Stimulated activated CD4-positive, alpha-beta T cell treated with anti-CD3 and anti-CD28 coated beads, Interleukin-4, amount 100 ng/mL, for 48 hours (primary cell): ENCODE measurements at places on chromosomes 7 and 10.

- no peak for DNase-seq
These were observed 60.7 kb downstream of the EXOC4 start for GRCh38 chr7:133313575-133313974.

DNA sequence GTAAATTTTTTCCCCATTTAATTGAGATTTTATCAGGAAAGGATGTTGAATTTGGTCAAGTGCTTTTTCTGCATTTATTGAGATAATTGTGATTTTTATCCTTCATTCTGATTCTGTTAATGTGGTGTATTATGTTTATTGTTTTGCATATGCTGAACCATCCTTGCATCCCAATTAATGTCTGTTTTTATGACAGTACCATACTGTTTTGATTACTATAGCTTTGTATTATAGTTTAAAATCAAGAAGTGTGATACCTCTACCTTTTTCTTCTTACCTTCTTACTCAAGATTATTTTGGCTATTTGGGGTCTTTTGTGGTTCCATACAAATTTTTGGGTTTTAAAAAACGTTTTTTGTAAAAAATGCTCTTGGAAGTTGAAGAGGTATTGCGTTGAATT is 357.2 kb downstream of the REEP3 start:
- DNase-seq, result no peak

DNA sequence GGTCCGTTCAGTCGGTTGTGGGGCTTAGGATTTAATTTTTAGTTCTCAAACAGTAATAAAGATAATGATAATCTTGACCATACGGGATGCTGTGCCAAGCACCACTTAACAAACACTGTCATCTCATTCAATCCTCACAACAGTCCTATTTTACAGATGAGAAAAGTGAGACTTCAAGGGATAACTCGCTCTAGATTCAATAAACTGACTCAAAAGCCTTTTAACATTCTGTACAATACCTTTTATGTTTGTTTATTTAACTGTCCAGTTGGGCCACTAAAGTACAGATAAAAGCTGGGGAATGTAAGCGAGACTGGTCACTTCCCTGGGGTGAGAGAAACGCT is 437 bp upstream of the CFAP69 start:
- no peak for DNase-seq

GRCh38 chr7:106099539-106099938 is 12.6 kb downstream of the SYPL1 start:
- no peak for DNase-seq

GRCh38 chr7:120278773-120279172 is 5.8 kb downstream of the KCND2 start:
- no peak for DNase-seq

DNA sequence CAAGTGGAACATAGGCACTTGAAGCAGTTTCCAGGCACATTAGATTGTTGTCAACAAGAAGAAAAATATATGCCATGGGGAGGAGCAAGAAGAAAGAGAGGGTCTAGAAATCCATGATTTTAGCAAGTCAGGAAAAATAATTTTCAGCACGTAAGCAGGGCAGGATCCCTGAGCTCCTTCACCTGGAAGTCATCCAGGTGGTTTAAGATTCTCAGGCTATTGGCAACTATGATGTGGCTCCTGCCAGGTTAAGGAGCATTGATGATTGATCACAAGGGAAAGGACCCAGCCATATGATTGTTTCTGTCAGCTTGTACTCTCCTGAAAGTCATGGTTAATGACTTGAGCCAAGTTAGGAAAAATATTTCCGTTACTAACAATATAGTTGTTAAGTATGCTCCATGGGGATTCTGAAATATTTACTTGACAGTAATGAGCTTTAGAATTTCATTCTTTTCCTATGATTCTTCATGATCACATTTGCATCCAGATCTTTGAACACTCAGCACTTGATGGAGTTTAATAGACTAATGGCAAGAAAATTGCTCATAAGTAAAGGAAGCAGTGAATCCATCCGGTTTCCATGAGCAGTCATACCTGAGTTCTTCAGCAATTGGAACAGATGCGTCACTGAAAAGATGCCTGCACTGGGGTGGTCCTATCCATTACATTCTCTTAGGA is 209.1 kb downstream of the BICC1 start:
- DNase-seq, result no peak

GRCh38 chr10:112024079-112024478 is 159.5 kb downstream of the GPAM start:
- no peak for DNase-seq

DNA sequence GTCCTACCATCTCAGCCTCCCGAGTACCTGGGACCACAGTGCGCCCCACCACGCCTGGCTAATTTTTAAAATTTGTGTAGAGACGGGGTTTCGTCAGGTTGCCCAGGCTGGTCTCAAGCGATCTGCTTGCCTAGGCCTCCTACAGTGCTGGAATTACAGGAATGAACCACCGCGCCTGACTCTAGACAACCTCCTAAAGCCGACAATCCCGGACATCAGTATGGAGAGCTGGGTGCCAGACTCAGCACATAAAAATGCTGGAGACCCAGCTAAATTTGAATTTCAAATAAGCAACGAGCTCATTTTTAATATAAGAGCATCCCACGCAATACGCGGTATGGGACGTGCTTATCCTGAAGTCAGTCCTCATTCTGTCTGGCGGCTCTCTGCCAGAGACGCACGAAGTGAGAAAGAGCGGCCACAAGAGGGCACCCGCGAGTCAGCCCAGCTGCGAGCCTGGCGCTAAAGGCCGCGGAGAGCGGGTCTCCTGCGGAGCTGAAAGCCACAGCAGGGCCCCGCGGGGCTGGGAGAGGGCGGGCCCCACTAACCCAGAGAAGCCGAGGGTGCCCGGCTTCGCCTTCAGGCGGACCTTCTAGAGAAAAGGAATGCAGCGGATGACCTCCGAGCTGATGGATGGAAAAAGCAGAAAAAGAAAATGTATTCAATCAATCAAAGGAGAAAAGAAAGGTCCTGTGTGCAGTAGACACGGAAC is 7.0 kb downstream of the CALY start:
- peak; percentile 86 for DNase-seq

GRCh38 chr7:92798517-92799249 is 37.7 kb downstream of the CDK6 start:
- DNase-seq, result no peak
